ENCODE measurements at places on chromosomes 11 and 22.

DNA sequence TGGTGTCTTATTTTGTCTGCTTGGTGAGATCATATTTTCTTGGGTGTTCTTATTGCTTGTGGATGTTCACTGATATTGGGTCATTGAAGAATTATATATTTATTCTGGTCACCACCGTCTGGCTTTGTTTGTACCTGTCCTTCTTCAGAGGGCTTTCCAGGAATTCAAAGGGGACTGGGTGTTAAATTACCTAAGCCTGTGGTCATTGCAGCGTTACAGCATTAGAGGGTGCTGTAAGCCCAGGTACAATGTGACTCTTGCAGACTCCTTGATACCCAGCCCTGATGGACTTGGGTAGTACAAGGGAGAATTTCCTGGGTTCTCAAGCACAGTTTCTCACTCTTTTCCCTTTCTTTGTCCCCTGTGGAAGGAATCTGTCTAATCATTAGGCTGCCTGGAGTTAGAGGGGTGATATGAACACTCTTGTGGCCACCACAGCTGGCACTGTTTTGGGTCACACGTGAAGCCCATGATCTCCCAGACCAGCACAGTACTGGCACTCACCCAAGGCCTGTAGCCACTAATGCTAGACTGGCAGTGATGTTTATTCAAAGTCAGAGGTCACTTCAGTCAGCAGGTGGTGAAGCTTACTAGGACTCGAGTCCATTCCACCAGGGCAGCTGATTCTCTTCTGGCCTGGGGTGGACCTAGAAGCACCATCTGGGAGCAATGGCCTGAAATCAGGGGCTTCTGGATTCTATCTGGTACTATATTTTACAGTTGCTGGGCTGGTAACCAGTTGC is 56.1 kb upstream of the NARS2 start:
- DNase-seq = no peak

- no peak for DNase-seq
Observed at GRCh38 chr22:29813563-29813962, 24.5 kb downstream of the ASCC2 start.

GRCh38 chr22:34943830-34944229 is 122.1 kb upstream of the ISX start:
- no peak for DNase-seq

DNA sequence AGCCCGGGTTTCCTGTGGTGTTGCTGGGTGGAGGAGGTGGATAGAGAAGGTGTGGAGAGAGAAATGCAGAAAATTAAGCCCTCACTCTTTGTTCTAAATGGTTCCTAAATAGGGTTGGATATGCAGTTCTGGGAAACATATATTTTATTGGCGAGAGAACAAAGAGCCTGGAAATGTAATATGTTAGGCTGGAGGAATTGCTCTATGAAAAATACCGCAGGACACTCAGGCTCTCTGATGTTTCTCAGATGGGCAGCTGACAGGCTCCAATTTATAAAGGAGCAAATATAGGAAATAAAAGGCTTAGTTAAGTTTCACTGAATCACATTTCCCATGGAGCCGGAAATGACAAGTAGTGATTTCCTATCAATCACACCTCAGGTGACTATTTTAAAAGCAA is 428.0 kb downstream of the TMEM135 start:
- DNase-seq = no peak

GRCh38 chr11:17014833-17015626 is 816 bp upstream of the PLEKHA7 start:
- no peak for DNase-seq

- DNase-seq = no peak
Observed at GRCh38 chr11:118068206-118068944, 8.5 kb upstream of the TMPRSS4 start.

DNA sequence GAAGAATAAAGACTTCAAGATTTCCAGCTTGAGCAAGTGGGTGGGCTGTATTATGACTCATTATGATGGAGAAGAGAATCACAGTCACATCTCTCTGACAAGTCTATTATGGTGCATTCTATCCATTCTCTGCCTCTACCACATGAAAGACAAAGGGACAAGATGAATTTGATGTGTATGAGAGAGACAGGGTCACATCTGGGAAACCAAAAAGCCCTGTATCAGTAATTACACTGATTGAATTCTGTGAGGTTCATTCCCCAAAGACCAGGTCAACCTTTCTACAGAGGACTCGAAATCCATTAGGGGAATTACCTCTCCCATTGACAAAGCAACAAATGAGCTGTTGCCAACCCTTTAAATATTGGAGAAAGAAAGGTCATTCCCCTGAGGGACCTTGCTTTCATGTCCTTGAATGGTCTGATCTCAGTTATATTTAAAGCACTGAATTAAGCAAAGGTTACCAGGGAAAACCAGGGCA is 109.6 kb downstream of the USP35 start:
- DNase-seq = no peak

DNA sequence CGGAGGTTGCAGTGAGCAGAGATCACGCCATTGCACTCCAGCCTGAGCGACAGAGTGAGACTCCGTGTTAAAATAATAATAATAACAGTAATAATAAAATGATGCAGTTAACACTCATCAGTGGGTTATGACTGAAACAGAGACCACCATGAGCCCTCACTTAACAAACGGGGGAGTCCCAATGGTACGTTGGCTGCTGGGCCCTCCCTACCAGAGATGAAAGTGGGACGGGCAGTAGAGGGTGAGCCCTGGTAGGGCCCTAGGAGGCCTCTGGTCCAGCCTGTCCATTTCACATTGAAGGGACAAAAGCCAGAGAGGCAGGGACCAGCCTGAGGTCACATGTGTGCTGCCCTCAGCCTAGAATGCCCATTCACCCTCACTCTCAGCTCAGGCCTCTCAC is 13.7 kb upstream of the KIAA0930 start:
- DNase-seq = no peak

GRCh38 chr11:126949066-126949891 is 51.3 kb downstream of the KIRREL3 start:
- no peak for DNase-seq

- DNase-seq = no peak
Observed at GRCh38 chr11:73520353-73521061, 77.4 kb downstream of the FAM168A start.

- DNase-seq = no peak
Observed at GRCh38 chr11:1368966-1369365, 20.8 kb upstream of the BRSK2 start.

DNA sequence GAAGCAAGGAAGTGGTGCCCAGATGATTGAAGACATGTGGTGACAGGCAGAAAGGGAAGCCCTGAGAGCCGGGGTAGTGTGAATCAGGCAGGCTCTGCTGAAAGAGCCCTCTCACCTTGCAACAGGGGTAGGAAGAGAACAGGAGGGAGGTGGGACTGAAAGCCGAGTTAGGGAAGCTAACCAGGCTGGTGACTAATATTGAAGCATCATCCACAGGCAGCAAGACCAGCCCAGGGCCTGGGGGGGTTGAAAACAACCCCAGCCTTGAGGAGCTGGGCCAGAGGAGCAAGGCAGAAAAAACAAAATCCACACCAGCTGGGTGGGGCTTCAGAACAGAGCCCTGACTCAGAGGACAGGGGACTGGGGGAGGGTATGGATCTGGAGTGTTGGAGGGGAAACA is 35.0 kb upstream of the CRTAM start:
- DNase-seq = no peak

All from stimulated activated CD8-positive, alpha-beta memory T cell treated with anti-CD3 and anti-CD28 coated beads, Interleukin-7, amount 100 ng/mL, for 1 hour (primary cell).